CD4-positive, alpha-beta T cell treated with Interleukin-17A for 4 hours (primary cell): ENCODE measurements at places on chromosomes 6 and 20.

DNA sequence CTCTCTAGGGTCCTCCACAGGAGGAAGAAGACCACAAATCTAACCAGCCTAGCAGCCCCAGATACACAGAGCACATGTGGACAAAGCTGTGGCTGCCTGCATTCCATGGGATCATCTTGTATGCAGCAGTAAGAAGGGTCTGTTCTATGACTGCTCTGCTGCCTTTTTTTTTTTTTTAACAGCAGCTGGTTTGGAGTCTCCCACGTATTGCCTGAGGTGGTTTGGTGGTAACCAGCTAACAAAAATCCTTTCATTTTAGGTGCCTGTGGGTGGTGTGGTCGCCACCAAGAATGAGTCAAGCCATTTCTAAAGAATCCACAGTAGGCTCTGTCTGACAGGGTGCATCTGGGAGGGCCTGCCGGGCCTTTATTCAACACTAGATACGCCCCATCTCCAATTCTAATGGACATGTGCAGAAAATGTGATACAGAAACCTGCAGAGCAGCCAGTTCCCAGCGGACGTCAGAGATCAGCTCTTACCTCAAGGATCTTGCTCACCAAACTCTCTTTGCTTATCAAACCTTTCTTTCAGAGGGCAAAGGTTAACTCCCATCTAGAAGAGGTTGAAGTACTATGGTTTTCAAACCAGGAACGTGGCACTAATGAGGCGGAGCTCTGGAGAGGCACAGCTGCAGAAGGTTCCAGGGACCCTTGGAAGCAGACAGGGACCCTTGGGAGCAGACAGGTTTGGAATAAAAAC lies 32.0 kb downstream of the GNAS-AS1 start:
- no peak for DNase-seq

- no peak for DNase-seq
Measured at GRCh38 chr20:63908008-63908682, 13.2 kb downstream of the DNAJC5 start.

GRCh38 chr6:168165373-168165772 lies 86.4 kb upstream of the FRMD1 start:
- DNase-seq: no peak

GRCh38 chr6:170098428-170099170 lies 192.3 kb downstream of the DLL1 start:
- no peak for DNase-seq

DNA sequence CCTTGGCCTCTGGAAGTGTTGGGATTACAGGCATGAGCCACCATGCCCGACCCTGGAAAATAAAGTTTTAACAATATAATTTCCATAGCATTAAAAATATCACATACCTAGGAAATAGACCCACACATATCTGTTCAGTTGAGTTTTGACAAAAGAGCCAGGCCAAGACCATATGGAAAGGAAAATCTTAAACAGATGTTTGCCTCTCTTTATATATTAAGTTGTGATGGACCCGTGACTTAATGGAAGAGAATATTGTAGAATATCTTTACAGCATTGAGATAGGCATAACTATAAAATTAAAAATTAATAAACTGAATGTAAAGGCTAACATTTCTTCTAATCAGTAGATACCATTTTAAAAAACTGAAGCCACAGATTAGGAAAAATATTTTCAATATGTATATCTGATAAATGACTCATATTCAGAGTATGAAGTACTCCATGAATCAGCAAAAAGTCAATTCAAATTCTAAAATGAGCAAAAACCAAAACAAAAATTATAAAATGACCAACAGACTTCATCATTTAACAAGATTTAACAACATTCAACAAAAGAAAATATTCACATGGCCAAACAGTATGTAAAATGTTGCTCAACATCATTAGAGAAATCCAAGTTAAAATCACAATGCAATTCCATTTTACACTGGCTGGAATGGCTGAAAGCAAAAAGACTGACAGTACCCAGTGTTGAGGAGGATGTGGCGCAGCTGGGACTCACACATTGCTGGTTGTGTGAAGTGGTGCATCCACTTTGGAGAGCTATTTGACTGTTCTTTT lies 43.3 kb downstream of the GTF2H5 start:
- no peak for DNase-seq

- DNase-seq: no peak
Measured at GRCh38 chr6:82720992-82721391, 344.6 kb downstream of the UBE3D start.

DNA sequence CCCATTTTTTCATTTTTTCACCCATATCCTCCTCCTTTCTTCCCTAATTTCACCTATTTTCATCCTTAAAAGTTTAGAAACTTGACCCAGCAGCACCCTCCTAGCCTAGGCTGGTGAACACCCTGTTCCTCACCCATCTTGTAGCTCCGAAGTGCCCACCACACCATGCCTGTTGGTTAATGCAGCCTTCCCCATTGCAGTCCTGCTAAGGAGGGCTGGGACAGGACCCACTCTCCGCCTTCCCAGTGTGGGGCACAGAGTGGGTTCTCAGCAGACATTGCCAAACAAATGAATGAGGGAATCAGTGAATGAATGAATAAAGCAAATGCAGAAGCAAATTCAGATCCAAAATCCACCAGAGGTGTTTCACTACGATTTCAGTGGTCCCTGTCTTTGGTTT lies 45.7 kb downstream of the CTCFL start:
- DNase-seq: no peak

GRCh38 chr6:35486005-35486925 lies 10.6 kb downstream of the TEAD3 start:
- no peak for DNase-seq

- peak; percentile 90 for DNase-seq
Measured at GRCh38 chr6:90274451-90275030, 22.1 kb downstream of the BACH2 start.

GRCh38 chr20:14866841-14867514 lies 529.6 kb upstream of the FLRT3 start:
- DNase-seq: no peak

GRCh38 chr6:152977556-152977955 lies 5.3 kb downstream of the FBXO5 start:
- DNase-seq: no peak

GRCh38 chr6:138104618-138105213 lies 2.5 kb downstream of the PERP start:
- no peak for DNase-seq

DNA sequence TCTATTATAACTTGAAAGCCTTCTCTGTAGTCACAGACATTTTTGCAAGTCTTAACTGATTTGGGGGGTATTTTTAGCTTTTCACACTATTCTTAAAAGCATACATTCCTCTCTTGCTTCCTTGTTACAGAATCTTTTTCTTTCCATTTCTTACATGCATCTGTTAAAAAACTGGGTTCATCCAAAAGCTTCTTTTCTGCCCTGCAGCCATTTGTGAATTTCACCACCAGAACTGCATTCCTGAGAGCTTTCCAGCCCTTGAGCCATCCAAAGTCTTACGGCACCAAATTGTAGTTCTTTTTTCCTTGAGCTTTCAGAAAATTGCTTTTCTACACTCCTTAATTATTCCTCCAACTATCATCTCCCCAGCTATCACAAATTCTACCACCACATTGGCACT lies 19.7 kb upstream of the GSTA4 start:
- no peak for DNase-seq

GRCh38 chr6:90461383-90461782 lies 125.5 kb downstream of the MAP3K7 start:
- DNase-seq: no peak

- DNase-seq: peak; percentile 46
Measured at GRCh38 chr6:4805553-4806336, 29.5 kb downstream of the CDYL start.

GRCh38 chr6:80209430-80209829 lies 103.0 kb downstream of the BCKDHB start:
- no peak for DNase-seq

- no peak for DNase-seq
Measured at GRCh38 chr20:49256261-49256660, 21.6 kb downstream of the ZNFX1 start.

DNA sequence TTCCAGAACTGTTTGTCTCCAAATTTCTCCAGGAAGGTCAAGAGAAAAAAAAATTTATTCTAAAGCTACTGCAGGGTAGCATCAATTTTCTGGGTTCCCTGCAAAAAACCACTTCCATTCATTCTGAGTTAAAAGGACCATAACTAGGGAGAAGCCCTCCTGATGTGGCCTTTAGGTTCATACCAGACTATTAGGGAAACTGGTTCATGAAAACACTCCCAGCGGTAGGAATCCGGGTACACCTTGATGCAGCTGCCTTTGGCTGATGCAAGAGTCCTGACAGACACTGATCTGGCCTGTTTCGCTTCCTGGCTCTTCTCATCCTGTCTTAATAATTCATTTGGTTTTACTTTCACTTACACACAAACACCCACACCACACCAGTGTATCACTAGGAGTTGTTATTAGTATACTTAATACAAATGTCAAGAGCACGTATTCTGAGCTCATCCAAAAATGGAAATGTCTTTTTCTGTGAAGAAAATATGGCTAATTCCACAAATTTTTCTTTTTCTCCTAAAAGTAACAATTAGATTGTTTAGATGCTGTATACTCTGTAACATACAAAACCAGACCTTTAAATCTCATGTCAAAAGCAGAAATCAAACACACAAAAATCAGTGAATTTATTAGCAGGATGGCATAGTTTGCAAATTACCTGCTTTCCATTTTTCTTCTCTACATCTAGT lies 38.4 kb upstream of the ARHGAP18 start:
- DNase-seq: peak; percentile 65

- DNase-seq: no peak
Measured at GRCh38 chr20:20010639-20011500, 6.3 kb upstream of the NAA20 start.

- DNase-seq: no peak
Measured at GRCh38 chr6:71468841-71469700, 180.5 kb downstream of the OGFRL1 start.

GRCh38 chr6:143934867-143935266 lies 70.6 kb downstream of the ZC2HC1B start:
- DNase-seq: no peak

DNA sequence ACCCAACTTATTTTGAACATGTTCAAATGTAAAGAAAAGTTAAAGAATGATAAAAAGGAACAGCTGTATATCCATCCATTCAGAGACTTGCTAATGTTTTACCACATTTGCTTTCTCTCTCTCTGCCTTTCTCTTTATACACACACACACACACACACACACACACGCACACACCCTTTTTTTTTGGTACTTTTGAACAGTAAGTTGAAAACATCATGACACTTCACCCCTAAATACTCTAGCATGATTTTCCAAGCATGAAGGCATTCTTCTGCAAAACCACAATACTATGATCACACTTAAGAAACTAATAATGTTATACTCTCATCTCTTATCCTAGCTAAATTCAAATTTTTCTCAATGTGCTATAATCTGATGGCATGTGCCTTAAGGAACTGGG lies 192.3 kb downstream of the UTRN start:
- DNase-seq: no peak

GRCh38 chr6:97081010-97081590 lies 156.6 kb downstream of the KLHL32 start:
- DNase-seq: no peak

GRCh38 chr6:132161283-132161682 lies 210.1 kb upstream of the CCN2 start:
- DNase-seq: no peak

DNA sequence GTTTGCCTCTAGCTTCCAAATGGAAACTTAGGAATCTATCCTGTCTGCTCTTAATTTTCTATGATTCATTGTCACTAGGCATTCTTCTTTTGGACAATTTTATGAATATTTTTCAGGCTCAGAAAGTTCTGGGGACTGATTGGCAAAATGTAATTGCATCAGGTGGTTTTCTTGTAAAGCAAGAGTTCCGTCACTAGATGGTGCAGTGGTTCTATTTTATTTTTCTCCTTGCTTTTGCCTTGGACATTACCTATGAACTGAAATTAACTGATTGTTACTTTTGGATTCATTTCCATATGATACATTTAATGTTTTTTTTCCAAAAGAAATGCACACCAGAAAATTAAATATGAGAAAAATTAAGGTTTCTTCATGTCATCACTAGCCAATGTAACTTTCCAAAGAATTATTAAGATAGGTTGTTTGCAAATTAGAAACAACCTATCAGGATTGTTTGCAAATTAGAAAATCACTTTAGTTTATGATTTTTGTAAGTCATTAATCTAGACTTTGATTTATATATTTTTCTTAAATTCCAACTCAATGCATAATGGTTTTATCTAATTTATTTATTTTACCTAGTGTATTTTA lies 48.0 kb downstream of the TMEM170B start:
- DNase-seq: no peak

- no peak for DNase-seq
Measured at GRCh38 chr6:48186746-48187145, 75.7 kb upstream of the PTCHD4 start.

- DNase-seq: peak; percentile 36
Measured at GRCh38 chr6:149129371-149130077, 188.0 kb upstream of the TAB2 start.

- no peak for DNase-seq
Measured at GRCh38 chr6:84416043-84416657, 188.7 kb upstream of the CEP162 start.

DNA sequence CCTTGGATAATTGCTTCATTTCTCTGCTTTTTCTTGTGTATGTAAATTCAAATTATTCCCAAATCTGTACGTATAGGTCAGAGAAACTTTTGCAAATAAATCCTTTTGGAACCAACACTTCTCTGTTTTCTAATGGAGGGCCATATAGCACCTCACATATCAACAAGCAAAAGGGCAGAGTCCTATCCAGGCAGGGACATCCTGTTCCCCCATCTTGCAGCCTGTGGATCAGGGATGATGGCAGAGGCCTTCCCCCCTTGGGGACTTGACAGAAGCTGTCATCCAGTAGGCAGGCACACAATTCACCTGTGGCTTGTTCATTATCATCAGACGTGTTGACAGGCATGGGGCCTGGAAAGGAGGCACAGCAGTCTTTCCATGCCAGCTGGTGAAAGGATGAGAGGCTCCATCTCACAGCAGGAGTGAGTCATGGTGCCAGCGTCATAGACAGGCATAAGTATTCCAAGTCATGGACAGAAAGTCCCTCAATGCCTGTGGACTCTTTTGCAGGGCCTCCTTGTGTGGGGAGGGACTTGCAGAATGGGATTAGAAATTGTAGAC lies 31.8 kb upstream of the PLEKHG1 start:
- DNase-seq: no peak

- no peak for DNase-seq
Measured at GRCh38 chr6:9155836-9156235, 720.5 kb upstream of the SLC35B3 start.

- DNase-seq: no peak
Measured at GRCh38 chr20:61045876-61046585, 206.0 kb upstream of the CDH4 start.

GRCh38 chr20:325045-325888 lies at the start of gene SOX12:
Gene SOX12 (plus strand): TSS chr20:325552. CDS start chr20:325925, 373 bp downstream.
- DNase-seq: peak; percentile 98

DNA sequence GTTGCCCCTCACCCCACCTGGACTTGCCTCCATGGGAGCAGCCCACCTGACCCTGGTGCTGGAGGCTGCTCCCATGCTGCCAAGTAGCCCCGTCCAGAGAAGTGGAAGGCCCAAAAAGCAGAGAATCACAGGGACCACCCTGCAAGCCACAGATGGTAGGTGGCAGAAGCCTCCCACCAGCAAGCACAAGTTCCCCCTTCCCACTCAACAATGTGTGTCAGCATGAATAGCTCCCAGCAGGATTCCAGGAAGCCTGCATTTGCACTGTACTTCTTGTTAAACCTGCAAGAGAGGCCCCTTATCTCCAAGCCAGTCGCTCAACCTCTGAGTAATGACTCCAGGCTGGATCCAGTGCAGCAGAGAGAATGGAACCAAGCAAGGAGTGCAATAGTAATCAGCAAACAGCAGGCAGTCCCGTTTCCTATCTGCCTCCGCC lies 180.8 kb upstream of the CST7 start:
- DNase-seq: no peak
